ENCODE measurements at places on chromosomes 7 and 10.

DNA sequence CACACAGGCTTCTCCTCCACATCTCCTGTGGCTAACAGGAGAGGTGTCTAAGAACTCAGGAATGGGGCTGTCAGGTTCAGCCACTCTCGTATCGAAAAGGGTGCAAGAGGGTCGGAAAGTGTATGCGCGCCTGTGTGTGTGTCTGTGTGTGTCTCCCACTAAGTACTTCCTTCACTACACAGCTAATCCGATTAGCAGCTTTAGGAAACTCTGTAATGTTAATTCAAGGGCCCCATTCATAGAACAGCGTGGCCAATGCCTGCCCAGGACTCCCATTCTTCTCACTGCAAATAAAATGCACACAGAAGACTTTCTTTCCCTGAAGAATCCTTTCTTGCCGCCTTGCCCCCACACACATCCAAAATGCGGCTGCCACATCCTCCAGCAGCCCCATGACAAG, 39.9 kb downstream of the TLL2 start:
- DNase-seq: no peak

- DNase-seq: no peak
These were observed 37.8 kb downstream of the RHEB start for GRCh38 chr7:151481650-151482505.

DNA sequence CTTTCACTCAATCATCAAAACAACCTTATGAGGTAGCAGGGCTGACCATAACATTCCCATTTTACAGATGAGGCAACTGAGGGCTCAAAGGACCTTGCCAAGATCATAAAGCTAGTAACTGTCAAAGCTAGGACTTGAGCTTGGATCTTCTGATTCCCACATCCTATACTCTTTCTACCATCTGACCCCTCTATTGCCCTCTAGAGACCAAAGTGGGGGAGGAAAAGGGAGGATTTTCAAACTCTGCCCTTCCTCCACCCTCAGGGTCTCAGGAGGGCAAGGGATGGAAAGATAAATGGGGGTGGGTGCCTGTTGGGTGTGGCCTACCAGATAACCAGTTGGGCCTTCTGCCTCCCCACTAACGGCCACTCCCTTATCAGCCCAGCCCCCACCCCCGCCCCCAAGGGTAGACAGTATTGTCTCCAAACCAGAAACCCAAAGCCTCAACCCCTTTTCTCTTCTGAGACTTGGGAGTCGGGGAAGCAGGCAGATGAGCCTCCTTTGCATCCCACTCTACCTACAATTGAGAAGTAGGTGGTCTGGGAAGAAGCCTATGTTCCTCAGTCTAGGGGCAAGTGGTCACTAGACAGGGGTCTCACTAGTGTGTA, 7.9 kb downstream of the LDB1 start:
- no peak for DNase-seq

DNA sequence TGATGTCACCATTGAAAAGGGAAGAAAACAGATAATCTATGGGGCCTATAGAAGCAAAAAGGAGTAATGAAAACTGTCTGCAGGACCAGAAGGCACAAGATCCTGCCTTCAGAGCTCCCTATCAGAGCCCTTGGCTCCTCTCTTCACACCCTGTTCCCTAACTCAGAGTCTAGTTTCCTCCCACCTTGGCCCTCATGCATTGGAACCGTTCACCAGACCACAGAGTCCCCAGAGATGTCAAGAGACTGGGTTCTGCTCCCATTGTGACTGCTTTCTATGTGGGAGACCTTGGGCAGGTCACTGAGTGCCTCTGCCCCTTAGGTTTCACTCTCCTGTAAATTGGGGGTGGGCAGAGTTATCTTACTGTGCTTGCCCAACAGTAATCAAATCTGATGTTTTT, 80.1 kb upstream of the RPA3 start:
- no peak for DNase-seq

DNA sequence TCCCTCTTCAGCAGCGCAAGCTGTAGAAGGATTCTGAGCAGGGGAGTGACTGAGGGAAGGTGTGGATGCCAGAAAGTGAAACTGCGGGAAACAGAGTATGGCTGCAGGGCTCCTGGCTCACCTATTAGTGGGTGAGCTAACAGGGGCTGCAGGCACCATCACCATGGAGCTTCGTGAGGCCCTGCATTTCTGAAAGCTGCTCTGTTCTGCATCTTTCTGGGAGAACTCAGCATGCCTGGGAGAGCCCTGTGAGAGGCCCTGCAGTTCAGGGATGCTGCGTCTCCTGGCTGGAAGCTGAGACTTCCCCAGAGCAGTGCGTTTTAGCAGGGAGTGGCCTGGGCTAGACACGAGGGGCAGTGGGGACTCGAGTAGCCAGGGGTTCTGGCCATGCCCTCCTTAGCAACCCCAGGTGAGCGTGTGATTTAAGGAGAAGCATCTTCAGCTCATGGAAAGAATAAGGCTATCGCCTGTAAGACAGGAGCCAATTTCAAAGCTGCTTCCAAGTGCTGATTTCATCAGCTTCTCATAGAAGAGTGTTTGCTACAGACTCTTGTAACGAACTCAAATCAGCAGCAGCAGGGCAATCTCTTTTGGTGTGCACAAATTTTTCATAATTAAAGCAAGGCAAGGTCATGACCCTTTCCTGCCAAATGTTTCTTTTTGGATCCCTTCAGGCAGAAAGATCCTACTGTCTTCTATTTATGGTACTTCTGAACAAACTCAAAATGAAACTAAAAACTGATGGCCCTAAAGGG, 293.6 kb upstream of the ZNF32 start:
- no peak for DNase-seq

DNA sequence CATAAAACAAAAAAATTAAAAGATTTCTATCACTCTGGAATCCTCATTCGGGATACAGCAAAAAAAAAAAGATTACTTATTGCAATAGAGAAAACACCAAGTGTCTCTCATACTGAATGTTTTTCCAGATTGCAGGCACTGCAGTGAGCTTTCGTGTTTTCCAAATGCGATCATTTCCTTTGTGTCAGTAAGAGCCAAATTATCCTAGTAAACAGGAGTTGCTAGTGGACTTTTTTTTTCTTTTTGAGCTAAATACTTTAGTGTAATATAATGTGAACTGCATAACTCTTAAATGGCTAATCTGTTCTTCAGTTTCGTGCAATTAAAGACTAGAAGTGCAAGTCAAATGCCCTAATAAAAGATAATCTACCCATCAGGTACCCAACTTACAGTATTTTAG, 44.4 kb upstream of the TOMM7 start:
- DNase-seq: no peak

GRCh38 chr10:70846795-70847194, 31.0 kb downstream of the SGPL1 start:
- no peak for DNase-seq

DNA sequence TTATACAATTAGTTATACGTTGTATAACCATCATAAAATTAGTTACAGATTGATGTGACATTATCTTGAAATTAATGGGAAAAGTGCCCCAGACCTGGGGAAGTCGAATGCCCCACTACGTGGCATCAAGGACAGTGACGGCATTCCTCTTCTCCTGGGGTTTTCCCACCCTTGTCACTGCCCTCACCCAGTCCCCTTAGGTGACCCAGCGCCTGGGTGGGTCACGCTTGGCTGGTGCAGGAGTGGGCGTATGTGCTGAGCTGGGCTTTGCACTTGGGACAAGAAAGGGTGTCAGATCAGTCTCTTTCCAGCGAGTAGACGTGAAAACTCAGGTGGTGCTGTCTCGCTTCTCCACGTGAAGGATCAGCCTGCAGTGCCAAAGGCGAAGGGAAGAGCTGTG, 7.6 kb downstream of the FOXK1 start:
- DNase-seq: no peak

DNA sequence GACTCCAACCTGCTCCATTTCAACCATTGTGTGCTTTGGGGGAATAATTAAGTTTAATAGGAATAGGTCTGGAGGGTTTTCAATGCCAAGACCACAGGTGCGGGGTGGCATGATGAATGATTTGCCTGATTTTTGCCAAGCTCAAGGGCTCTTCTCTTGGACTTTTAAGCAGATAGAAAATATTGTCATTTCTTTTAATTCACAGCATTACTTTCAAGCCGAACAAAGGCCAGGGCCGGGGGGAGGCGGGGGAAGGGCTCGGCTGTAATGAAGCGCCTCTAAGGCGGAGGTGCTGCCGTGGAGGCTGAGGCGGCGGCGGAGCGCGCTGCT, 6.5 kb downstream of the PTF1A start:
- no peak for DNase-seq

GRCh38 chr10:53162856-53163255, 390.3 kb upstream of the MBL2 start:
- no peak for DNase-seq

- DNase-seq: no peak
These were observed at the start of gene ZNF117 for GRCh38 chr7:64990936-64991335. Gene ZNF117 (minus strand): TSS chr7:64991036.

DNA sequence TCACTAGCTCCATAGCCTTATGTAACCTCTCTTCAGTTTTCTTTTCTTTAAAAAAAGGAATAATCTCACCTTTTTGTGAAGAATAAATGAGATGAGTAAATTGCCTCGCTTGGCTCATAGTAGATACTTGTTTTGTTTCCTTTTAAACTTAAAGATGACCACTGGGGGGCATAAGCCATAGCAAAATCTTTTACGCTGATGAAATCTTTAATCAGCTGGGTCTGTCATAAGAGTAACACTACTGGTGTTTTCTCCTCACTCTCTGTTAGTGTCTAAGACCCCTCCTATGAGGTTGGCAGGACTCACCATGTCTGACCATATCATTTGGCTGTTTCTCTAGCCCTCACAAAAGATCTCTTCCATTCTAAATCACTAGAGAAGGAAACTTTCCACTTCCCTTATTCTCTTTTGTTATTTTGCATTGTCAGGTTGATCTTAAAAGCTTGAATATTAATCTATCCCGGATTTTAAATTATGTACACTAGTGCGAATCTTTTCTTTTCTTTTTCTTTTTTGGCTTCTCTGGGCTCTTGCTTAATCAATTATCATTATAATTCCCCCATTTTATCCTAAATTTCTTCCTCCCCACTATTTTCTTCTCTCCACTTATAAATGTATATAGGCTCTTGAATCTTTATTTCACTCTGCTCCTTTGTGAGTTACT, 12.5 kb downstream of the STAG3 start:
- no peak for DNase-seq

- DNase-seq: no peak
These were observed 341.1 kb downstream of the PLXDC2 start for GRCh38 chr10:20157314-20157713.

DNA sequence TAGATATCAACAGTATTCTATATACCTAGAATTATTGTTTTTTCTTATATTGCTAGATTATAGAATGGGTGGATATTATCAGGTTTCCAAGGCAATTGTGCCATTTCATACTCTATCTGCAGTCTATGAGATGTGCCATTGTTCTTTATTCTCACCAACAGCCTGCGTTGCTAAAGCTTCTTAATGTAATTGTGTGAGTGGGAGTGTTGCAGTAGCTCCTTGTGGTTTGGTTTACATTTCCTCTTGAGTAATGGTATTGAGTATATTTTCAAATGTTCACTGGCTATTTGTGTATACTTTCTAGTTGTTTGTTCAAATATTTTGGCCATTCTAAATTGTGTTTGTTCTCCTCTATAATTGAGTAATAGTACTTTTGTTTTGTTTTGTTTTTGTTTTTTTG, 199.2 kb downstream of the TFEC start:
- no peak for DNase-seq

DNA sequence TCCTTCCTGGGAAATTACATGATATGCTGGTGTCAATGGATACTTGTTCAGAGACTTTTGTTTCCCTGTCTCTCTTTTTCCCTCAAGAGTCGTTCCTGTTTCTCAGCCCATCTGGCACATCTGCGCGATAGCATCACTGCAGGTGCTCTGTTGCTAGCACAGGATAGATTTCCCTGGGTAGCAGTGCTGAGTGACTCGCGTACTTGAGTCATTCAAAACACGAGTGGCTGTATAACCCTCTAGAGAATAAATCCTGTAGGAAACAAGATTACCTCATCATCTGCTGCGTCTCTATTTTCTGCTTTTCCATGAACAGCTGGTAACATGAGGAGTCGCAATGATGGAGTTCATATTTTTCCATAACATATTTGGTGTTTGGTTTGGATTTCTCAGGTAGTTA, 452.0 kb upstream of the FZD8 start:
- no peak for DNase-seq

- no peak for DNase-seq
These were observed 107.0 kb downstream of the NRP1 start for GRCh38 chr10:33227489-33227888.

GRCh38 chr7:68629-69028, 123.7 kb upstream of the FAM20C start:
- no peak for DNase-seq

- DNase-seq: no peak
These were observed 54.0 kb downstream of the BRI3 start for GRCh38 chr7:98335411-98335977.

GRCh38 chr7:44754802-44755697, 6.4 kb downstream of the ZMIZ2 start:
- no peak for DNase-seq

- no peak for DNase-seq
These were observed 15.2 kb downstream of the NPY start for GRCh38 chr7:24299192-24299591.

DNA sequence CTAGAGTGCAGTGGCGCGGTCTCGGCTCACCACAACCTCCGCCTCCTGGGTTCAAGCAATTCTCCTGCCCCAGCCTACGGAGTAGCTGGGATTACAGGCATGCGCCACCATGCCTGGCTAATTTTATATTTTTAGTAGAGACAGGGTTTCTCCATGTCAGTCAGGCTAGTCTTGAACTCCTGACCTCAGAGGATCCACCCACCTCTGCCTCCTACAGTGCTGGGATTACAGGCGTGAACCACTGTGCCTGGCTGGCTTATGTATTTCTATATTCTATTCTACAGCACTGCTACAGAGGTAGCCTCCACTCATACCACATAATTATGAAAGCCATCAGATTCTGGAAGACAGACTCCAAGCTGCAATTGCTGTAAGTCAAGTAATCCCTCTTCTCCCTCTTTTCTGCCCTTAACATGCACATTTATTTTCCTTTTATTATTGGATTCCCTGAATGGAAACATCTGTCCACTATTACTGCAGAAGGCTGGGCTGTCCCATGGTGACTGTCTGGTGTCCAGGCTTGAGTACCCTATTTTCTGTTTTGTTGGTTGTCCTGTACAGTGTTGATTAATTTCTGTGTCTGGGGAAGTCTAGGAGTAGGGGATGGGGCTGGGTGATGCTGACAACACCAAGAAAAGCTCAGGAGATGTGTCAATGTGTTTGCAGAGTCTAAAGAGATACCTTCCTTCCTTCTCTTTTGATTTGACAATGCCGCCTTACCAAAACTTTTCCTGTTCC, 5.8 kb upstream of the ZNF487 start:
- no peak for DNase-seq

- DNase-seq: no peak
These were observed 1.3 kb upstream of the ACHE start for GRCh38 chr7:100896732-100897608.
